ENCODE measurements at places on chromosomes 2 and 18.

- no peak overlapping the region for H3K4me3 ChIP-seq
- no peak overlapping the region for H3K27ac ChIP-seq
- no peaks in the 10 kb centered on the region for H3K36me3 ChIP-seq
- no peak for DNase-seq
- no peaks in the 10 kb centered on the region for H3K4me1 ChIP-seq
- H3K27me3 ChIP-seq: no peaks in the 10 kb centered on the region
Observed at GRCh38 chr2:110903548-110903947, 171.2 kb downstream of the ACOXL start.

DNA sequence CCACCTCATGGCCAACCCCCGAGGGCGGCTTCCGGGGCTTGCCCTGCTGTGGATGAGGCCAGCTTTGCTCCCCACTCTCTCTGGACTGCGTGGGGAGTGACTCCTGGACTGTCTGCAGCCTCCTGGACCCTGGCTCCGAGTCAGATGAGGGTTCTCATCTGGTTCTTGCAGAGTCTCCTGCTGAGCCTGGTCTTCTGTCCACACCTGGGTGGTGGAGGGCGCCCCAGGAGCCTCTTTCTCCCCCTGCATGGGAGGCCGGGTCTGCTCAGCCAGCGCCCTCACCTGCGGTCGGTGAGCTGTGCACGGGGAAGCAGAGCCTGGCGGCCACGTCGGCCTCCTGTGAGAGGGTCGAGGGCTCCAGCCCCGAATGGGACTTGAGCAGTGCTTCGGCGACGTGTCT, 78.3 kb downstream of the RTP5 start:
- no peaks in the 10 kb centered on the region for H3K27me3 ChIP-seq
- H3K4me1 ChIP-seq: no peaks in the 10 kb centered on the region
- DNase-seq: no peak
- H3K27ac ChIP-seq: no peak overlapping the region
- H3K4me3 ChIP-seq: no peak overlapping the region
- no peaks in the 10 kb centered on the region for H3K36me3 ChIP-seq

- H3K27ac ChIP-seq: no peak overlapping the region
- no peaks in the 10 kb centered on the region for H3K27me3 ChIP-seq
- no peaks in the 10 kb centered on the region for H3K36me3 ChIP-seq
- H3K4me1 ChIP-seq: peaks cover 57% of the 10 kb centered on the region
Observed at GRCh38 chr2:160432633-160433032, 61.0 kb downstream of the RBMS1 start.

- H3K4me1 ChIP-seq: no peaks in the 10 kb centered on the region
- H3K36me3 ChIP-seq: no peaks in the 10 kb centered on the region
- no peaks in the 10 kb centered on the region for H3K27me3 ChIP-seq
- no peak overlapping the region for H3K27ac ChIP-seq
- DNase-seq: no peak
Observed at GRCh38 chr2:88538362-88538917, 85.9 kb upstream of the FOXI3 start.

DNA sequence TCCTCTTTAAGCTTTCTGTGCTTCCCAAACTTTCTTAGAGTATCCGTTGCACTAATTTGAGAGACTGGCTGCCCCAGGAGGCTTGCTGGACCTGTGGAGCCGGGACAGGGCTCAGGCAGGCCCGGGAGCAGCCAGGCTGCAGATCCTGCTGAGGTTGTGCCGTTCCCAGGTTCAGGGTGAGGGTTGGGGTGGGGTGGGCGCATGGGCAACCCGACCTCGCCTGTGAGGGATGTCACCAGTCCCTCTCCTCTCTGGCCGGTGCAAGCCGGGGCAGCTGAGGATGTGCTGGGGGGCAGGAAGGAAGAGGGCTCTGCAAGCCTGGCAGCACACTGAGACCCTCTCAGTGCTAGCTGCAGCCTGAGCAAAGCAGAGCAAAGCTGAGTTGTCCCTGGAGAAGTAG, 57.6 kb downstream of the DYSF start:
- H3K27ac ChIP-seq: no peak overlapping the region
- H3K4me1 ChIP-seq: no peaks in the 10 kb centered on the region
- H3K36me3 ChIP-seq: no peaks in the 10 kb centered on the region
- no peaks in the 10 kb centered on the region for H3K27me3 ChIP-seq

Measured in CD4-positive, alpha-beta memory T cell (primary cell).